ENCODE measurements at places on chromosomes 11 and 22. TPM values are rescaled to one million over a fixed set of nuclear protein-coding genes. Genes with fewer than 3 reads are reported as not detected.

DNA sequence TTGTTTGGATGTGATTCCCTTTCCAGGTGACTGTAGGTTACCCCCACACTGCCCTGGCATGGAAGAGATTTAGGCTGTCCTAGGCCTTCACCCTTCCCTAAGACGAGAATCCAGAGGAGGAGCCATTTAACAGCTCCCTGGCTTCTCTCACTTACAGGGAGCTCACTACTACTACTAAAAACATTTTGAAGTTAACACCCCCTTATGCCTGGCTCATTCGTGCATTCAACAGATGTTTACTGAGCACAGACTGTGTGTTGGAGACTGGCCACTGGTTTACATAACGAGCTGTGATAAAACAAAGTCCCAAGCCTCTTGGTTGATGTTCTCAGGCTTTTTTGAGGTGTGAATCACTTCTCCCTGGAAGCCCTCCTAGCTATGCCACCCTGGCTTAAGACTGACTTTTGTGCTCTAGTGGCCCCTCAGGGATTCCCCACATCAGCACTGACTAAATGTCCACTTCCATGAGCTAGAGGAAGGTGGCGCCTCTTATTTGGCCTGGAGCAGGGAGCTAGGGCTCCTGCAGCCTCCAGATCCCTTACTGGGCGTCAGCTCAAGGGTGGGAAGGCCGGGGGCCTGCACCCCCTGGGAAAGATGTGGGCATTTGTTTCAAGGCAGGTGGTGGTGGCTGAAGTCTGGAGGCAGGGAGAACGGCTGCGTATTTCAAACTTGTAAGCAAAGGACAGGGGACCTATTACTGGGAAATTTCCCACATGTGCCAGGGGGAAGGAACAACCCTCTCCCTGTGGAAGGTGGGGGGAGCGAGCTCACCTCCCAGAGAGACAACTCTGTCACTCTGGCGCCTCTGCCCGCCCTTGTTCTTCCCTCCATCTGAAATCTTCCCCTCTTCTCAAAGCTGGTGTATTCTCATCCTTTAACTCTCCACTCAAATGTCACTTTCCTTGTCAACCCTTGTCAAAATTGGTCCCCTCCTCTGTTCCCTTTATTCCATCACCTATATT lies 19.4 kb upstream of the MALAT1 start:
- no peak for DNase-seq

Gene SAC3D1
- polyA plus RNA-seq: 11.5 TPM

GRCh38 chr11:13765886-13766285 lies 97.4 kb downstream of the FAR1 start:
- no peak for DNase-seq

Gene OR8D1
- polyA plus RNA-seq: not detected

Gene HBG2
- polyA plus RNA-seq: 1.0 TPM

GRCh38 chr11:74085542-74085892 lies 76.6 kb upstream of the UCP3 start:
- no peak for DNase-seq

DNA sequence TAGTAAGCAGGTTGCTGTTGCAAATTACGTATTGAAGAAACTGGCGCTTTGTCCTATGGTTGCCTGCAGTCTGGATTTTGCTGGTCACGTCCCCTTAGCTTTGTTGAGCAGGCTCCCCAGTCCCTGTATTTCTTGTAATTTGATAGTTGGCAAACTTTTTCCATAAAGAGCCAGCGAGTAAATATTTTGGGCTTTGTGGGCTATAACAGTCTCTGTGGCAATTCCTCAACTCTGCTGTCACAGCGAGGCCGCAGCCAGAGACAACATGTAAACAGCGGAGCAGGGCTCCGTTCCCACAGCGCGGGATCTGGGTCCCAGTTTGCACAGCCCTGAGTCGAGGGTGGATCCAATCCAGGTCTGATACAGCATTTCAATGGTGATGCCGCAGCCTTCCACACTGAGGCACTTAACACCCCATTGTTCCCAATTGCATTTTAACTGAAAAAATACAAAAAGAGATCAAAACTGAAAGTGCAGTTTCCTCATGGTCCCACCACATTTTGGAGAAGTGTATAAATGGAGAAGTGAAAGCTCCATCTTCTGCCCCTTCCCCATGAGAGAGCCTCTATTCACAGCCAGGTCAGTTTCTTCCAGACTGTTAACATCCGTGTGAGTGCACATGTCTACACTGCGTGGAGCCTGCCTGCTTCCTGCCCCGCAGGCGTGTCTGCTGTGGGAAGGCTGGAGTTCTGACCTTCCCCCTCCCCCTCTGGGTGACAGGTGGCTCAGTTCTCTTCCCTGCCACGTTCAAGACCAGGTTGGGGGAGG lies 89.1 kb downstream of the RPS6KA4 start:
- DNase-seq: no peak

Gene MUC15
- polyA plus RNA-seq: 24.5 TPM

Gene C22orf31
- 0.80 TPM for polyA plus RNA-seq

DNA sequence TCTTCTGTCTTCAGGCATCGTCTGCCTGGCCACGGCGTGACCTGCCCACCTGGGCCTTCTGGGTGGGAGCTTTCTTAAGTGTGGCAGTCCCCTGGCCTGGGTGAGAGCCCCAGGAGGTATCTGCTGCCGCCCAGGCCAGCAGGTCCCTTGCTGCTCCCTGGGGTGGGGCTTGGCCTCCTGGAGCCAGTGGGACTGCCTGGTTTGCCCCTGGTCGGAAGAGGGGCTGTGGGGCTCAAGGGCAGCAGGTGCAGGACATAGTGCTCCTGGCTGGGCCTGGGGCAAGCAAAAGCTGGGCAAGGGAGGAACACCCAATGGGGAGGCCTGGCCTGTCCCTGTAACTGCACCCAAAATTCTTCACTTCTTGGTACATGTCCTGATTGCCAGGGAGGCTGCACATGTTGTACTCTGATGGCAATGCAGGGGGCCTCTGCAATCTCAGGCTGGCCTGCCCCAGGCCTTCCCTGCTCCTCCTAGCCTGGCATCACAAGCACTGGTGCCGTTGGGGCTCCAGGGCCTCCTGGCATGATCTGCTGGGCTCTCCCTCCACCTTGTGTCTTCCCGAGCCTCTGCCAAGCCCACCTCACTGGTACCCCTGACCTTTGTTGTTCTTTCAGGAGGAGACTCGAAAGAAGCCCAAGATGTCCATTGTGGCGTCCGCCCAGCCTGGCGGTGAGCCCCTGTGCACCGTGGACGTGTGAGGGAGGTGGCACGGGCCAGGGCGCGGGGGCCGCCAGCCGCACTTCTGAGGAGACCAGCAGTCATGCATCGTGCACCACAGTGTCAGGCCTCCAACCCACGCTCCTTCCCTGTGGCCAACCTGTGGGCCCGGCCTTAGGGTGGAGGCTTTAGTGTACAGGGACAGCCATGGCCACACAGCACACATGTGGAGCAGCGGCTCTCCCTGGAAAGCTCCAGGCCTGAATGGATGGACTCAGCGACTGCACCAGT lies 6.2 kb upstream of the RANBP1 start:
- no peak for DNase-seq

Gene PVALB
- 2.2 TPM for polyA plus RNA-seq

Gene CECR2
- polyA plus RNA-seq: 0.27 TPM

Gene TSPAN18
- polyA plus RNA-seq: 2.6 TPM

Gene PRG3
- 2.5 TPM for polyA plus RNA-seq

DNA sequence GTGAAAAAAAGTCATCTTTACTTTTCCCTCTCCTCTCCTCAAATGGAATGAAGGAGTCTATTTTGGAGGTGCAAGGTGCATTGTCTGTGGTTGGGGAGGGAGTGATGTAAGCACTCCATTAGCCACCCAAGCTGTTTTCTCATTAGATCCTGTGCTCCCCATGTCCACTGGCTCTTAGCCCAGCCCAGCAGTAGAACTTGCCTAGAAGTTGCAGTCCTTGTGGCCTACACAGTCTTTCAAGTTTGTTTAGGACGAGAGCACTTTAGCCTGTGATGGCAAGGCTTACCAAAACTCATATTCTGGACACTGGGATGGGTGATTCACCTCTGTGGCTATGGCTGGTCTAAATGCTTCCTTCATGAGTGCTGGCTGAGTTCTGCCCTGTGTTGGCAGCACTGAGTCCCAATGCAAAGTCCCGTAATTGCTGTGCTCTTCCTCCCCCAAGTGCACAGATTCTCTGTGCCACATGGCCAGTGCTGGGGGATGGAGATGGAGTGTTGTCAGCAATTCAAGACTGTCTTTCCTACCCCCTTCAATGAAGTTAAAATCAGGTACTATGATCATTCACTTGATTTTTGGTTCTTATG lies 15.8 kb downstream of the SLC22A25 start:
- DNase-seq: no peak

GRCh38 chr11:111797145-111797581 lies 31.0 kb upstream of the PPP2R1B start:
- peak; percentile 8 for DNase-seq

DNA sequence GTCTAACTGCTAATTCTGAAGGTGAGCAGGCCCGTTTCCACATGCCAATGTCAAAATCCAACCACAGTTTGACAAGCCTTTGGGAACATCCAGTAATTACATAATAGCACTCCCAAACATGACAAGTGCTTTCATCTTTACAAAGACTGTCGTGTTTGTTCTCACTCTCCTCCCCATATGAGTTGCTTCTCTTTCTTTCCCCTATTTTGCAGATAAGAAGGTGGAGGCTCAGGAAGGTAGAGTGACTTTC lies 55.9 kb upstream of the CD44 start:
- no peak for DNase-seq

GRCh38 chr11:104462341-104462740 lies 298.4 kb upstream of the PDGFD start:
- DNase-seq: no peak

GRCh38 chr11:70854901-70855556 lies 397.3 kb downstream of the SHANK2 start:
- DNase-seq: no peak

Gene PHOX2A
- 0.11 TPM for polyA plus RNA-seq

GRCh38 chr22:40401532-40401931 lies 31.1 kb downstream of the SGSM3 start:
- DNase-seq: peak; percentile 69

DNA sequence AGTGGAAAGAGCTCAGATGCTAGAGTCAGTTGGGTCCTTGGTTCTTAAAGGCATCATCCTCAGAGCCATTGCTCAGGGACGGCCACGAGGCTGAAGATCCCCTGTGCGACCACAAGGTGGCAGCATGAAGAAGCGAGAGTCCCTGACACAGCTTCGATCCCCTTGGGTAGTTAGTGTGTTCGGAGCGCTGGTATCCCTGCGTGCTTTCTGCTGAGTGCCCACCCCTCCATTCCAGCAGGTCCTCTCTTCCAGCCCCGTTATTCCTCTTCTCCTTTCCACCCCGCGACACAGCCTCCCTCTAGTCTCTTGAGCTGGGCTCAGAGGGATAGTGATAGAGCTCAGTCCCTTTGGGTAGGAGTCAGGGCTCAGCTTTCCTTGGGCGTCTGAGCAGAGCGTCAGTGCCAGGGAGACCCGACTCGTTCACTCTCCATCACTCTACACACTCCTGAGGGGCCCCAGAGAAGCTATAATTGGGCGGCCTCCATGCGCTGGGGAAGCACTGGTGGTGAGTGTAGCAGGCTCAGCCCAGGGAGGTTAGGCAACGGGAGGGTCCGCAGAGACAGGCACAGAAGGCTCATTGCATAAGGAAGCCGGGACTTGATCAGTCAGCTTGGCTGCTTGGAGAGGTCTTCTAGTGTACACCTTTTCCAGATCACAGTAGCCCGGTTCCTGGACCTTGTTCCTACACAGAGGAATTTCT lies at the start of gene OR51D1:
Gene OR51D1, plus strand, starts transcription at position 516 of the 700 bp plus-strand sequence. CDS start 2,314 bp downstream, outside the sequence.
- peak; percentile 12 for DNase-seq

- DNase-seq: peak; percentile 8
Measured at GRCh38 chr11:104946907-104947306, 21.5 kb downstream of the CASP4 start.

- DNase-seq: no peak
Measured at GRCh38 chr11:133078591-133079404, 453.5 kb downstream of the OPCML start.

Gene PNPLA3
- polyA plus RNA-seq: 0.05 TPM

- no peak for DNase-seq
Measured at GRCh38 chr11:1983601-1983961, 14.1 kb downstream of the H19 start.

Gene NAALAD2
- 0.23 TPM for polyA plus RNA-seq

DNA sequence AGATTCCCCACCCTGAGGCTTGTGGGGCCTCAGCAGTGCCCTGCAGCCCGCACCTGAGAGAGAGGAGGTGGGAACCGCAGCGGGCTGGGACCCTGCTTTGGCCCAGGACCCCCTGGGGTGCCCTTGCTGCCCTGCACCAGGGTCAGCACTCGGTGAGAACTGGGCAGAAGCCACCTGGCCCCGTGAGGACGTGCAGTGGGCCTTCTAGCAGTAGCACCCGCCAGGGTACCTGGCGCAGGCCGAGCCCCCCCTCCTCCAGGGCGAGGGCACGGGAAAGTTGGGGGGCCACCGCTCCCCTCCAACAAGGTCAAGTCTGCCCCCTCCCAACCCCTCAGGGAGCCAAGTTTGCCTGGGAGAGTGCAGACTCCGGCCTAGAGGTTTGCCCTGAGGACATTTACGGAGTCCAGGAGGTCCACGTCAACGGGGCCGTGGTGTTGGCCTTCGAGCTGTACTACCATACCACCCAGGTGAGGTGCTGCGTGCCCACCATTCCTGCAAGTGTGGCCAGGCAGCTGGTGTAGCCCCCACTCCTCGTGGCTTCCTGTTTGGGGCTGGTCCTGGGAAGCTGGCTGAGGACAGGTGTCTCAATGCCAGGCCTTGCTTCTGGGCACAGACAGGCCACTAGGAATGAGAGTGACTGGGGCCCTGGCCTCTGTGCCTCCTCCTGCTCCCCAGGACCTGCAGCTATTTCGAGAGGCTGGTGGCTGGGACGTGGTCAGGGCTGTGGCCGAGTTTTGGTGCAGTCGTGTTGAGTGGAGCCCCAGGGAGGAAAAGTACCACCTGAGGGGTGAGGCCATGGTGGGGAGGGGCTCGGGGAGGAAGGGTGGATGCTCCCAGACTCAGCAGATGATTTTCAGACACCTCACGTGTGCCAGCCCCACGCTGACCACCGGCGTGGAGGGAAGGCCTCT lies 3.5 kb downstream of the PGGHG start:
- DNase-seq: no peak

GRCh38 chr11:130040281-130040940 lies 29.3 kb upstream of the APLP2 start:
- no peak for DNase-seq

Gene SCN4B
- polyA plus RNA-seq: 1.3 TPM

DNA sequence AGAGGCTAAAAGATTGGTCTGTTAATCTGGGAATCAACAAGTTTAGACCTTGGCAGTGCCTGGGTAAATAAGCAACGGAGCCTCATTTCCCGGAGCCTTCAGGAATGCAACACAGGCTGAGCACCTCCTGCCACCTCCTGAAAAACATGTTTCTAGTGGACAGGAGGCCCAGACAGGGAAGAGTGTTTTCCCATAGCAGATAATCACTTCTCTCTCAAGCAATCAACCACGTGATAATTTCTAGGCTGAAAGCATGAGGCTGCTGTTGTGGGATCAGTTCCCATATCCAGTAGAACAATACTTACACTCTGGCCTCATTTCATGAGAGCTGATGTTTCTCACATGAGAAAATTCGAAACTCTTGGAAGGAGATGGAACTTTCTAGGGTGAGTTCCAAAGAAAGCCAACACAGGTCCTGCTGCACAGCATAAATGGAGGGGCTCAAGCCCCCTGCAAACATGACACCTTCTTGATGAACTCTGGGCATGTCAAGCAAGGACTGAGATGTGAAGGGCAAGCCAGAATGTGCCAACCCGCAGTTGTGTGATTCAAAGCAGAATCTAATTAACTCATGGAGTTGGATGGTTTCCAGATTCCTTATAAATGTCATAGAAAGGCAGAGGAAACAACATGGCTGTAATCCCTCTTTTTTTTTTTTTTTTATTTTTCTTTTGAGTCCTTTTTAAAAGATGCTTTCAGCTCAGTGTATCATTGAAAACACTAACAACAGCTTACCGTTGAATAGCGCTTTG lies 228.5 kb upstream of the SESN3 start:
- DNase-seq: no peak

Gene ALX4
- 0.14 TPM for polyA plus RNA-seq

All from thymus (tissue), 14 donors.